Activated CD4-positive, alpha-beta T cell treated with anti-CD3 and anti-CD28 coated beads for 24 hours (primary cell): ENCODE measurements at places on chromosomes 2 and 18.

GRCh38 chr2:177537636-177538035 is 145.1 kb downstream of the AGPS start:
- DNase-seq: no peak

- DNase-seq: no peak
Observed at GRCh38 chr2:222024932-222025880, 273.6 kb downstream of the PAX3 start.

DNA sequence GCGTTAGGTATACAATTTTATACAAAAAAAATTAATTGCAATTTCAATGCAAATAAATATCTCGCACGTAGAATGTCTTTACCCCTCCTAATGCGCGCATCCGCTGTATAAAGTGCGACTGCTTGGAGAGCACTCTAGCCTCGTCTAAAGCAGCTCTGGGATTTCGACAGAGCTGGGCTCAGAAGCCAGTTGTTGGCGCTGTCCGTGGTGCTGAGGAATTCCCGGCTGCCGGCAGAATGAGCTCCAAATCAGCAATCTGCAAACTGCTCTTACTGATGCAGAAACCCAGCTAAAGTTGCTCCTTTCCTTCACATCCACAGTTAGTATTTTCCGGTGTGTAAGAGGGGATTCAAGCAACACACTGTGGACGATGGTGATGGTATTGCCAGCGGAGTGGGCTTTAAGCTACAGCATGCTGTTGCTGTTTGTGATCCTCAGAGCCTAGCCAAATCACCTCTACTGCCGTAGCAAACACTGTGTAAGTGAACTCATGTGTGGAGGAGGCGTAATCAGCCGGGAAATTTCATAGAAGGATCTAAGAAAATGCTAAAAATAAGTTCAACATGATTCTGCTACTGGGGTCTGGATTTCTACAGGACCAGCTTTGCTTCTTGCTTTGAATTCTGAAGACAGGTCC is at the start of gene VWC2L:
TSS of gene VWC2L (plus strand) at position 137 of the 637 bp plus-strand sequence. CDS start 3,140 bp downstream, outside the sequence.
- DNase-seq: no peak

DNA sequence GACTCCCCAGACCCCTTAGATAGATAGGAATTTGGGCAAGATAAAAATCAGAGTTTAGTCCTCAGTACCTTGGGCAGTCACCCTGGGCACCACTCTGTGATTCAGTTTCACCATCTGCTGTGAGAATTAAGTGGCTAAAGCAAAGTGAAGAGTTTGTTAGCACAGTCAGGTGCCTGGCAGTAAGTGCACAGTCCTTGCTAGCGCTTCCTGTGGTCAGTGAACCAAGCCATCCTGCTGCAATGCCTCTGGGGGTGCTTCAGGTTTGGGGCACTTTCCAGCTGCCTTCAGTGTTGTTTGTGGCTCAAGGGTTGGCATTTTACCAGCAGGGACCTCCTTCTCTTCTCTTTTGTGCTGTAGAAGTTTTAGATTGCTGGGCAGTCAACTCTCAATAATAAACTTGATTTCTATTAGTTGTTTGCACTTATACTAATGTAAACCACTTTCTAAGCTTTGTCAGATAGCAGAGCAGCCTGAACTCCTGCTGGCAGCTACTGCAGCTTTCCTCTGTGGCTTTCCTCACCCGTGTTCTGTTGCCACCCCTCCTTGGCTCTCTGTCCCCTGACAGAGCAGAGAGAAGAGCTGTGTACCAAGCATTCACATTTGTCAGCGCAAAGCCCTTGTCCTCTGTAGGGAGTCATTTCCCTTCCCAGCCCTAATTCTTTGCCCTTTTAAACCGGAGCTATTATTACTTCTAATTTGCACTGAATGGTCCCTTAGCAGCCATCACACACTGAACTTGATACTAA is 48.4 kb upstream of the RMP24 start:
- no peak for DNase-seq

GRCh38 chr18:56368066-56368465 is 270.3 kb downstream of the TXNL1 start:
- no peak for DNase-seq

DNA sequence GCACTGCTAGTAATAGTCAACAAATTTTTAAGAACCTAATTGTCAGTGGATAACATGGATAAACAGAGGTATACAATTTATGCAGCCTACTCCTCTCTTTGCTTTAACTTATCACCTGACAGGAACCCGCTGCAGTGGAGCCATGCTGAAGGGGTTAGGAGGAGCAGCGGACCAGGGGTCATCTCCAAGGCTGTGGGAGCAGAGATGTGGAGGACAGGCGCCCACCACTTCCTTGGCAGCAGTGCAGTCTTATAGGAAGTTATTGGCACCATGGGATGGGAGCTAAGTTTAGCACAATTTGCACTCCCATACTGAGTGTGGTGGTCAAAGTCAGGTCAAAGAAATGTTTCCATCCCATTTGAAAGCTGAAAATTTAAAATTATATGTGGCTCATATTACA is 35.6 kb downstream of the HDLBP start:
- no peak for DNase-seq

DNA sequence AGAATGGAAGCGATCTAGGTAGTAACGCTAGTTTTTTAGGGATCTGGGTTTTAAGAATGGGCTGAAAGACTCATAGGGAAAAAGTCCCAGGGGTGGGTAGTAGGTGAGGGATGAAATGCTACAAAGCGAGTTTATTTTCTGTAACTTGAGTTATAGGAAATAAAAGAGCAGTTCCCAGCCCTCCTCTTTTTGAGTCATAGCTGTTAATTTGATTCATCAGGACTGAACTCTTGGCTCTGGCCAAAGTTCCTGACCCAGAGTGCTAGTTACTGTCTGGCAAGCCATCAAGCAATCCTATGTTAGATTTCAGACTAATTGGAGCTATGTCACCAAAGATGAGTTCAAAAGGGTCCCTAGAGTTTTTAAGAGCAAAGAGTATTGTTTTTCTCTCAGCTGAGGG is 17.4 kb upstream of the NOSTRIN start:
- no peak for DNase-seq

DNA sequence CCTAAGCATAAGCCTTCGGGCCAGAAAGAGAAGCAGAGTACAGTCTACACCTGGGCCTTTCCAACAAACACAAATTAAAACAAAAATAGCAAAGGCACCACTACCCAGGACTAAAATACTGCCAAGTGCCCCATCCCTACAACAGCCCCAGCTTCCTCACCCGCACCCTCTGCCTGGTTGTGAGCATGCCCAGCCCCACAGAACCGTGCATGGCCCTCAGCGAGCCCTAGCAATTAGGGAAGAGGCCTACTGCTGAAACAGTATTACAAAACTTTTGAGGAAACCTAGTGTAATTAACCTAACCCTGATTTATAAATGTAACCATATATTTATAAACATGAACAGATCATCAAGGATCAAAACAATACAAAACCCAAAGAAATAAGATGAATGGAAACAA is 44.2 kb downstream of the FARSB start:
- no peak for DNase-seq

DNA sequence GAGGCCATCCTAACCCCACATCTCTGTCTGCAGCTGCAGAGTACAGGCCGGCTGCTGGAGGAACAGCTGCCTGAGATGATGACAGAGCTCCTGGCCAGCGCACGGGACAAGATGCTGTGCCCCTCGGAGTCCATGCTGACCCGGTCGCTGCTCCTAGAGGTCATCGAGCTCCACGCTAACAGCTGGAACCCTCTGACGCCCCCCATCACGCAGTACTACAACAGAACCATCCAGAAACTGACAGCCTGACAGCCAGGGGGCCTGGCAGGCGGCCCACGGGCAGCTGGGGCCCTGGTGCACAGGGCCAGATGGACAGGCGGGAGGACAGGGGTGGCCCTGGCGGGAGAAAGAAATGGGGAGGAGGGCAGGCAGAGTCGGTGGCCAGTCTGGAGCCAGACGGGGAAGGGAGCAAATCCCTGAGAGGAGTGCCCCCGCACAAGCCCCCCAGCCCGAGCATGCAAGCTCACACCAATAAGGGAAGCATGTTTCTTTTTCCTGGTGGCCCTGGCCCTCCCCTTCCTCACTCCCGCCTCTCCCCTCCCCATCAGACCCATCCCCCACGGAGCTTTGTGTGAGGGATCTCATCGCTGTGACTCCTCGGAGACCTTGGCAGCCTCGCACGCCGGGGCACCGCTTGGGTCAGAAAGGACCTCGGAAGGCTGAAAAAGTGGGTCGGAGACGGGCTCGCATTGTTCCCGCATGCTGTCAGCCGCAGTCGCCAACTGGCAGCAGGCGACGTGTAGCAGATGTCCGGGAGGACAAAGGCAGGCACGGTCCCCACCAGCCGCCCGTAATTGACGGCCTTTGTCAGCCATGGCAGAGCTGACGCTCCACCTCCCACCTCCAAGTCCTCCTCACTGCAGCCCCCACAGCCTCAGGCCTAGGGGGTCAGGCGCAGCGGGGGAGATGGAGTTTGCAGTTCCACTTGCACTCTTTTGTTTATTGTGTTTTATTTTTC is 91.2 kb downstream of the SMAD7 start:
- DNase-seq: no peak

- DNase-seq: no peak
Observed at GRCh38 chr2:162782138-162782537, 56.4 kb downstream of the KCNH7 start.

DNA sequence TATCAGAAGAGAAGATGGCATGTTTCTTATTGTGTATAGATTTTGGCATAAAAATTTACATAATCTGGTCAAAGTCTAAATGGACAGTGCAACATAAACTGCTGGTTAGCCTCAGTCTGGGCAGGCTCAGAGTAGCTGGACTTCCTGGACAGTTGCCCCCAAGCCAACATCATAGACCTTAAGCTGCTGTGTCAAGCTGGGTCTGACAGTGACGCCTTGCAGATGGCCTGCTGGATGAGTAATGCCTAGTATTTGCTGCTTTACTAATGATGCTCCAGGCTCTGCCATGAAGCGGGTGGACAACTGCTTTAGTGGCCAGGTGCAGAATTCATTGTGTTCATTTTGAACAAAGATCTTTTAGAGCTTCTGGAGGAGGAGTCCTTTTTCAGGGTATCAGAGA is 603.7 kb upstream of the ZEB2 start:
- no peak for DNase-seq

GRCh38 chr2:672606-672905 is 4.7 kb downstream of the TMEM18 start:
- no peak for DNase-seq
